ENCODE measurements at places on chromosomes 5 and 9. TPM values are rescaled to one million over a fixed set of nuclear protein-coding genes. Genes with fewer than 3 reads are reported as not detected.

PCDHB6 gene
- 1.1 TPM for total RNA-seq

DAPK1 gene
- total RNA-seq: 20.9 TPM

GPX3 gene
- total RNA-seq: 19.0 TPM

PCDHB3 gene
- total RNA-seq: 0.07 TPM

GMCL2 gene
- not detected for total RNA-seq

ASTN2 gene
- 5.3 TPM for total RNA-seq

ERAP2 gene
- 1.3 TPM for total RNA-seq

BTNL8 gene
- not detected for total RNA-seq

HTR4 gene
- total RNA-seq: not detected

SLCO4C1 gene
- not detected for total RNA-seq

TAF11L6 gene
- not detected for total RNA-seq

All from A549 treated with Hydrocortisone at 1 μM for 4 hours (cell line).